Myocyte (in vitro differentiated cells): ENCODE measurements at places on chromosomes 6 and 20. TPM values are rescaled to one million over a fixed set of nuclear protein-coding genes. Genes with fewer than 3 reads are reported as not detected.

Gene KCNK16
- not detected in 2 replicates for total RNA-seq

Gene VSX1
- total RNA-seq, result not detected in 2 replicates

Gene SLC17A3
- not detected in 2 replicates for total RNA-seq

Gene CMTR1
- 34.0 and 35.1 TPM in 2 replicates for total RNA-seq

Gene DCDC2
- 0.08 and 0.21 TPM in 2 replicates for total RNA-seq

Gene SLPI
- not detected in 2 replicates for total RNA-seq

Gene CTCFL
- total RNA-seq, result not detected in 2 replicates

Gene GTSF1L
- total RNA-seq, result not detected in 2 replicates

Gene CYP24A1
- 0.10 and 0.35 TPM in 2 replicates for total RNA-seq

Gene OSBPL2
- total RNA-seq, result 24.5 and 30.2 TPM in 2 replicates

Gene SLC29A1
- 159 and 244 TPM in 2 replicates for total RNA-seq
